Activated CD4-positive, alpha-beta T cell treated with anti-CD3 and anti-CD28 coated beads, Interleukin-2, amount 50 U/mL, for 48 hours (primary cell): ENCODE measurements at places on chromosomes 13 and 19.

GRCh38 chr13:39870197-39870747 lies 214.8 kb downstream of the COG6 start:
- DNase-seq = no peak

DNA sequence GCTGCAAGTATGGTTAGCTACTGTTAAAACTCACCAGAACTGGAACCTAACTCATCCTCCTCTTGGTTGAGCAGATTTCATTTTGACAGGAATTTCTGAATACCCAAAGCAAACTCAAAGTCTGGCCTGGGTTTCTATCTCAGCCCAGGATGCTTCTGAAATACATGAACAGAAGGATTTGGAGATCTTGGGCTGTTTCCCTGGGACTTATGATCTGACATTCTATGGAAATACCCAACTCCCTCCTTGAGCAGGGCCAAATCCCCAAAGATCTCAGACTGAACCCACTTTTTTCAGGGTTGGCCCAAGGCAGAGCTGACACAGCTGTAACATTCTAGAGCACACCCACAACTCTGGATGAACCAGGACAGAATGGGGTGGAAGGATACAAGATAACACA lies 1.1 kb upstream of the ITM2B start:
- DNase-seq = no peak

- no peak for DNase-seq
Measured at GRCh38 chr13:102650444-102650843, 44.4 kb downstream of the METTL21C start.

- DNase-seq = no peak
Measured at GRCh38 chr13:47291107-47291656, 394.3 kb upstream of the HTR2A start.

DNA sequence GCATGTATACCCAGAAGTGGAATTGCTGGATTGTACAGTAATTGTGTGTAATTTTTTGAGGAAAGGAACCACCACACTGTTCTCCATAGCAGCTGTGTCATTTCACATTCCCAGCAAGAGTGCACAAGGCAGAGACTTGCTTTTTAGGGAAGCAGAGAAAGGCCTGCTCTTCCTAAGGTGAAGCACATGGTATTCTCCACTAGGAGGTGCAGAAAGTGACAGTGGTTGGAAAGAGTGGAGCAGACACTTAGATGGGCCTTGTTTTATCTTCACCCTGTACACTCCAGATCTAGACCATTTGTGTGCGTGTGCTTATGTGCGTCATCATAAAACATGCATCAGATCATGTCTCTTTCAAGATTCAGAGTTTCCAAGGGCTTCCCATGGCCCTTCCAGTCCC lies 35.0 kb downstream of the FAM124A start:
- DNase-seq = no peak

DNA sequence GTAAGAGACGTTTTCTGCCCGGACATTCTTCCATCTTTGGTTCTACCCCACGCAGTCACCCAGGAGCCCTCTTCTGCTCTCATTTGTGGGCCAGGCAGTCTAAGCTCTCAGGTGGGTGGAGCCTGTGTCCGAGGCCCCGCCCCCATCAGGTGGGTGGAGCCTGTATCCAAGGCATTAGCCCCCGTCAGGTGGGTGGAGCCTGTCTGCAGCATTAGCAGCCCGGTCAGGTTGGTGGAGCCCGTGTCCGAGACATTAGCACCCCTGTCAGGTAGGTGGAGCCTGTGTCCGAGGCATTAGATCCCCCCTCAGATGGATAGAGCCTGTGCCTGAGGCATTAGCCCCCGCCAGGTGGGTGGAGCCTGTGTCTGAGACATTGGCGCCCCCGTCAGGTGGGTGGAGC lies 45.5 kb upstream of the C13orf46 start:
- DNase-seq = peak; percentile 59

DNA sequence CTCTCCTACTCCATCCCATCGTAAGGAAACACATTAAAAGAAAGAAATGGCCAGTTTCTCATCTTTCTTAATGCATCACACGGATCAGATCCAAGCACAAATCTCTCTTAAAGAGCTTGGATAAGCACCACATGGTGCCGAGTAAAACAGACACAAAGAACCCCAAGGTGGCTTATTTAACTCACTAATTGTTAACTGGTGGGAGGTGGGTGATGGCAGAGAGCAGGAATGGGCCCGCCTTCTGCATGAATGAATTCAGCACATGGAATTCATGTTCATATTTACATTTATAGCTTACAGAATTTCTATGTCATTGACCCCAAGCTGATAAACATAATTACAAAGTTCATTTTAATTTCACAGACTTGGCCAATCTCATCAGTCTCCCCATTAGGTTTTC lies 89.9 kb downstream of the MZT1 start:
- DNase-seq = no peak

DNA sequence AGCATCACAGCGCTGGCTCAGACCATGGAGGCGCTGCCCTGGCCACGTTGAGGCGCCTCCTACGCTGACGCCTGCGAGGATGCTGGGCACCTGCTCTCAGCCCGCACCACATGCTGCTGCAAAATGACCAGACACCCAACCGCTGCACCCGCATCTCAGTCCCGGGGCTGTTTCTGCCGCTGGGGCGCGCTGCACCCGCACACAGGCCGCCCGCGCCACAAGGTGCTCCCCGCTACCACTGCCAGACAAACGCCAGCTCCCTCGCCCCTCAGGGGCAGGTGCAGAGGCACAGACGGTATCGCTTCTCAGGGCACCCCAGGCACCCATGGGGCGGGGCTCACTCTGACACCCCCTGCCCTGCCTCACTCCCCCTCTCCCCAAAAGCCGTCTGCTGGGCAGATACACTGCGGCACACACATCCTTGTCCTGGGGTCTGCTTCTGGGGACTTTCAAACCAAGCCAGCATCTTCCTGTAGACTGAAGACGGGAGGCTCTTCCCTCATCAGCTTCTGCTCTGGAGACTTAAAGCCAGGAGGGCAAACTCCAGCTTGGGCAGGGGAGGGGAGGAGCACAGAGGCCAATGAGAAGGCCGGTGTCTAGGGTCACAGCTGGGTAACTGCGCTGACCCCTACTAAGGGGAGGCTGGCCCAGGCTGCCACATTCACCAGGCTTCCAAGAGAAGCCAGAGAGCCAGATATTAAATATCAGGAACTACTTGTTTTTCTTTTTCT lies 16.3 kb downstream of the CHERP start:
- DNase-seq = no peak

- DNase-seq = no peak
Measured at GRCh38 chr13:45328661-45329111, 12.3 kb downstream of the TPT1 start.

GRCh38 chr13:95100525-95101433 lies 200.5 kb downstream of the ABCC4 start:
- no peak for DNase-seq

- peak; percentile 63 for DNase-seq
Measured at GRCh38 chr19:32224371-32225244, 120.8 kb upstream of the ZNF507 start.

- DNase-seq = peak; percentile 90
Measured at GRCh38 chr19:18112989-18113478, 15.5 kb downstream of the MAST3 start.

DNA sequence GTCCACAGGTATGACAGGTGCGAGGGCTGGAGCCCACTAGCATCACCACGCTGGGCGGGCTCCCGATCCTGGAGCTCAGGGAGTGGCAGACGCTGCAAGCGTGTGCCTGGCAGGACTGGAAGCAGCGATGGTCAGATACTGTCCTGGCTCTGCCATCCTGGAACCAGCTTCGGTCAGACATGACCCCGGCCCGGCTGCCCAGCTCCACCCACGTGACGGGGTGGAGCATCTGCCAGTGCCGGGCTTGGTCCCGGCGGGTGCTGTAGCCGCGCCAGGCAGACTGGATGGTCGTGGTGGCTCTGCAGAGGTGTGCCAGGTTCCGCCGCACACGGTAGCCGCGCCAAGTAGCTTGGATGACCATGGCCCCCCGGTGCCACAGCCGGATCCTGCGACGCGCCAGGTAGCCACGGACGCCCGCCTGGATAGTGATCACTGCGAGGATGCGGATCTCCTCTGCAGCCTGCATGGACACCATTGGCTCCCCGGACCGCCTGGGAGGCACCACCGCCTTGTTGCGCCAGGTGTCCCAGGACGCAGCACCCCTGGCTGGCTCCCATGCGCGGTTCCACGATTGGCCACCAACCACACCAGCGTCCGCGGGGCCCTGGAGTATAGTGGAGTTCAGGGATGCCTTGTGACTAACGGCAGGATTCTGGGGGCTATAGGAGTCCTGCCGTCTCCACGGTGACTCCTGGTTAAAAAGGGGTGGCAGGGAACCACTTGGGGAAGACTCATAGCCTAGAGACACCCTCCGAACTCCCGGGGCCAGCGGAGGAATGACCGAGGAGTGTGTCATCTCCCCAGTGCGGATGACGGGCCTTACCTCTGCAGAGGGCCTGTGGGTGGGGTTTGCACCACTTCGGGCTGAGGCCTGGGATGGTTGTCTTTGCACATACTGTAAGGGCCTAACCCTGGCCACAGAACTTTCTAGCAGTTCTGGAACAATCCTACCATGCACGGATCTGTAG lies 16.5 kb downstream of the IQCN start:
- no peak for DNase-seq

- DNase-seq = no peak
Measured at GRCh38 chr13:23642110-23642509, 71.9 kb downstream of the TNFRSF19 start.

DNA sequence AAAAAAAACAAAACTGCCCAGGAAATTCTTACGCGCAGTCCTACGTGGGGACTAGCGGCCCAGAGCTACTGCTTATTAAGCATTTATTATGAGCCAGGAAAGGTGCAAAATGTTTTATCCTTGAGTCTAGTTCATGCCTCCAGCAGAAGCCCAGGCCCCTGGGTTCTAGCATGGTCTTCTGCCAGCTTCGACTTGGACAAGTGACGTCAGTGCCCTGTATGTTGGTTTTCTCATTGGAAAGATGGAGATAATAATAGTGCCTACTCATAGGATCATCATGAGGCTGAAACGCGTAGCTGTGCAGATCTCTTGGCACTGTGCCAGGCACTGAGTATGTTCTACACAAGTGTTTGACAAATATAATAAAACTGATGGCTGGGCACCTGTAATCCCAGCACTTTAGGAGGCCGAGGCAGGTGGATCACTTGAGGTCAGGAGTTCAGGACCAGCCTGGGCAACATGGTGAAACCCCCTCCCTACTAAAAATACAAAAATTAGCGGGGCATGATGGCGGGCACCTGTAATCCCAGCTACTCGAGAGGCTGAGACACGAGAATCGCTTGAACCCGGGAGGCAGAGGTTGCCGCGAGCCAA lies 12.4 kb upstream of the SULT2B1 start:
- DNase-seq = no peak
